ENCODE measurements at places on chromosomes 6 and 20. TPM values are rescaled to one million over a fixed set of nuclear protein-coding genes. Genes with fewer than 3 reads are reported as not detected.
A peak's percentile ranks its signal among the peaks of the same experiment; 100 is the strongest.

GRCh38 chr6:64504503-64504902 lies 868.9 kb downstream of the PHF3 start:
- H3K27ac ChIP-seq, result no peak overlapping the region
- no peaks in the 10 kb centered on the region for H3K36me3 ChIP-seq
- H3K4me1 ChIP-seq, result no peaks in the 10 kb centered on the region
- H3K4me3 ChIP-seq, result no peak overlapping the region

DNA sequence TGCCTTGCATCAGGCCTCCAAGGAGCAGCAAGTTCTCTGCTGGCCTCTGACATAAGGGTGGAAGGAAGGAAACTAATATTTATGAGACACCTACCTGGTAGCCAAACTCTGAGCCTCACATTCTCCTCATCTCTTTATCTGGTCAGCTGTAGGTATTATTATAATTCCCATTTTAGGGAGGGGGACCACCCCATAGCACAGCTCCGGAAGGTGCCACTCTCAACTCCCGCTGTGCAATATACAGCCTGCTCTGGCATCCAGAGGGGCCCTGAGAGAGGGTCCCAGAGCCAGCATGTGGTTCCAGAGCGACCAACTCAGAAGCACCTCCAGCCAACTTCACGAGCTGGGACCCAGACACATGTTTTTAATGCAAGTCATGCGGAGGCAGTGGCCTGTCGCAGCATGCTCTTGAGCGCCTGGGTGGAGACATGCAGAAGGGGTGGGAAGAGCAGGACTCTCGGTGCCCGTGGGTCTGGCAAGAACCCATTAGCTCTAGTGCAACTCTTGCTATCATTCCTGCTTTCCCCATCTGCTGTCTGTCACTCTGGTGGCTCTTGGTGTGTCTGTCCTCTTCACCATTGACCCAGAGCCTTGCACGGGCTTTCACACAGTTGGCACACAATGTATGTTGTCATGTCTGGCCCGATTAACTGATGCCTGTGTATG lies 15.0 kb upstream of the MYMX start:
- peaks cover 6% of the 10 kb centered on the region for H3K4me1 ChIP-seq
- H3K27ac ChIP-seq, result no peak overlapping the region
- DNase-seq, result no peak
- no peak overlapping the region for H3K4me3 ChIP-seq
- H3K27me3 ChIP-seq, result peaks cover 14% of the 10 kb centered on the region
- H3K36me3 ChIP-seq, result no peaks in the 10 kb centered on the region

- H3K4me3 ChIP-seq, result peak overlapping the region; percentile 46
- peaks cover 3% of the 10 kb centered on the region for H3K27me3 ChIP-seq
- peak overlapping the region; percentile 88 for H3K27ac ChIP-seq
- H3K36me3 ChIP-seq, result peaks cover 4% of the 10 kb centered on the region
- H3K4me1 ChIP-seq, result peaks cover 48% of the 10 kb centered on the region
- peak; percentile 57 for DNase-seq
Observed at GRCh38 chr6:149080511-149080910, 237.0 kb upstream of the TAB2 start.

- H3K27me3 ChIP-seq, result peaks cover 24% of the 10 kb centered on the region
- no peak overlapping the region for H3K27ac ChIP-seq
- H3K36me3 ChIP-seq, result no peaks in the 10 kb centered on the region
- no peaks in the 10 kb centered on the region for H3K4me1 ChIP-seq
- H3K4me3 ChIP-seq, result no peak overlapping the region
Observed at GRCh38 chr20:682123-682522, 6.5 kb upstream of the SCRT2 start.

GRCh38 chr6:161101517-161101916 lies 109.9 kb downstream of the MAP3K4 start:
- no peak for DNase-seq
- no peak overlapping the region for H3K4me3 ChIP-seq
- peaks cover 28% of the 10 kb centered on the region for H3K4me1 ChIP-seq
- H3K36me3 ChIP-seq, result peaks cover 34% of the 10 kb centered on the region
- no peaks in the 10 kb centered on the region for H3K27me3 ChIP-seq

DNA sequence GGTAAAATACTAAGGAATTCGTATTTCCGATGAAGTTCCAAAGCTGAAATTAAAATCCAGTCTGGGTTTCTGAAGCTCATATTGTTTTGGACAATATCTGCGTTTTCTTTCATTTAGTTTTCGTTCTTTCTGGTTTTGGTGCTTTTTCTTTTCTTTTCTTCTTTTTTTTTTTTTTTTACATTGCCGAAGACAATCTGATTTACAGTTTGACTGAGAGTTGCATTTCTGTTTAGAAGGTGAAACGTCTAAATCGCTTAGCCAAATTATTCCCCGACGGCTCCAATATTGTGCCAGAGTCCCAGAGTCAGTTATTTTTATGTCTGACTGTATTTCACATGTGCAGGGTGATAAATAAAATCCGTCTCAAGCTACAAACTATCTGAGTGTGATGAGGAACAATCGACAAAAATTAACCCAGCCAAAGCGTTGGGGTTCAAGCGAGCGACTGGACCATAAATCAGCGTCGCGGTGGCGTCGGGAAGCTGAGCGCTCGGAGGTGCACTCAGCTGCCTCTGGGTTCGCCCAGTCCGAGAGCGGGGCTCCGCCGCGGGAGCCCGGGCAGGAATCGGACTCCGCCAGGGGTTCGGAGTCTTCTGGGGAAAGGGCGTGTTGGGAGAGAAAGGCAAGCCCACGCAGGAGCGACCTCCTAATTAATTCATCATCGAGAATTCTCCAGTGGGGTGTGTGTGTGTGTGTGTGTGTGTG lies 8.2 kb upstream of the TBX18 start:
- no peaks in the 10 kb centered on the region for H3K36me3 ChIP-seq
- peaks cover 26% of the 10 kb centered on the region for H3K27me3 ChIP-seq
- H3K27ac ChIP-seq, result no peak overlapping the region
- peak overlapping the region; percentile 45 for H3K4me3 ChIP-seq
- peaks cover 48% of the 10 kb centered on the region for H3K4me1 ChIP-seq

MAK gene
- total RNA-seq, result not detected

TASP1 gene
- total RNA-seq, result 6.0 TPM

PACSIN1 gene
- not detected for total RNA-seq

PPP1R16B gene
- total RNA-seq, result not detected

DNA sequence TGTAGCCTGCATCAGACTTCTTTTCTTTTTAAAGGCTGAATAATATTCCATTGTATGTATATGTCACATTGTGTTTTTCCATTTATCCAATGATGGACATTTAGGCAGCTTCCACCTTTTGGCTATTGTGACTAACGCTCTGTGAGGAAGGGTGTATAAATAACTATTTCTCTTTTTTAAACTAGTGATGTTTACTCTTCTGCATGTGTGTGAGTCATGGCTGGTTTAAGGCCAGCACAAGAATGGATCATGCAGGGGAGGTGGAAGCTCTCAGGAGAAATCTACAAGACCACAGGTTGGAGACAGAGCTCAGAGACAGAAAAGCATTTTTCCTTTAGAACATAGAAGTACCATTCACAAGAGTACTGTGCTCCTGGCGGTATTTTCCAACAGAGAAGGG lies 307.2 kb downstream of the SOX4 start:
- no peaks in the 10 kb centered on the region for H3K36me3 ChIP-seq
- no peaks in the 10 kb centered on the region for H3K27me3 ChIP-seq
- peaks cover 27% of the 10 kb centered on the region for H3K4me1 ChIP-seq
- no peak overlapping the region for H3K4me3 ChIP-seq

- peak overlapping the region; percentile 93 for H3K27ac ChIP-seq
- no peaks in the 10 kb centered on the region for H3K27me3 ChIP-seq
Observed at GRCh38 chr6:148332088-148332487, 10.6 kb upstream of the SASH1 start.

- H3K36me3 ChIP-seq, result no peaks in the 10 kb centered on the region
- peaks cover 1% of the 10 kb centered on the region for H3K4me1 ChIP-seq
- H3K4me3 ChIP-seq, result no peak overlapping the region
- no peak overlapping the region for H3K27ac ChIP-seq
- DNase-seq, result no peak
- peaks cover 37% of the 10 kb centered on the region for H3K27me3 ChIP-seq
Observed at GRCh38 chr6:1042583-1043457, 269.1 kb upstream of the FOXQ1 start.

GRCh38 chr6:134938896-134939295 lies 11.0 kb downstream of the ALDH8A1 start:
- no peak overlapping the region for H3K27ac ChIP-seq
- H3K27me3 ChIP-seq, result peaks cover 2% of the 10 kb centered on the region
- peaks cover 44% of the 10 kb centered on the region for H3K4me1 ChIP-seq

- DNase-seq, result no peak
- H3K4me3 ChIP-seq, result no peak overlapping the region
- H3K27me3 ChIP-seq, result peaks cover 2% of the 10 kb centered on the region
- peaks cover 43% of the 10 kb centered on the region for H3K4me1 ChIP-seq
- H3K27ac ChIP-seq, result no peak overlapping the region
Observed at GRCh38 chr20:38145729-38146075, 19.4 kb downstream of the TGM2 start.

GRCh38 chr6:31357886-31358285 lies 907 bp upstream of the HLA-B start:
- H3K4me3 ChIP-seq, result peak overlapping the region; percentile 80
- DNase-seq, result no peak
- peaks cover 6% of the 10 kb centered on the region for H3K4me1 ChIP-seq
- H3K36me3 ChIP-seq, result no peaks in the 10 kb centered on the region
- no peak overlapping the region for H3K27ac ChIP-seq

BPIFB2 gene
- total RNA-seq, result not detected

CHRNA4 gene
- total RNA-seq, result not detected

GRCh38 chr6:149901444-149902140 lies 3.7 kb upstream of the RAET1E start:
- peaks cover 21% of the 10 kb centered on the region for H3K4me1 ChIP-seq
- peaks cover 9% of the 10 kb centered on the region for H3K27me3 ChIP-seq
- DNase-seq, result no peak
- H3K4me3 ChIP-seq, result no peak overlapping the region

- H3K4me3 ChIP-seq, result peak overlapping the region; percentile 65
- H3K4me1 ChIP-seq, result peaks cover 69% of the 10 kb centered on the region
- peak overlapping the region; percentile 98 for H3K27ac ChIP-seq
- H3K36me3 ChIP-seq, result peaks cover 17% of the 10 kb centered on the region
- peaks cover 4% of the 10 kb centered on the region for H3K27me3 ChIP-seq
- DNase-seq, result no peak
Observed at GRCh38 chr6:17904491-17905120, 82.8 kb downstream of the KIF13A start.

- no peak for DNase-seq
- H3K36me3 ChIP-seq, result peaks cover 23% of the 10 kb centered on the region
- peaks cover 38% of the 10 kb centered on the region for H3K4me1 ChIP-seq
Observed at GRCh38 chr6:12163149-12163548, 127.0 kb upstream of the EDN1 start.

GRCh38 chr6:15480525-15480924 lies 182.3 kb downstream of the DTNBP1 start:
- H3K27ac ChIP-seq, result no peak overlapping the region
- peaks cover 6% of the 10 kb centered on the region for H3K36me3 ChIP-seq
- H3K27me3 ChIP-seq, result no peaks in the 10 kb centered on the region
- no peak for DNase-seq

- peak; percentile 72 for DNase-seq
- no peaks in the 10 kb centered on the region for H3K27me3 ChIP-seq
- H3K36me3 ChIP-seq, result no peaks in the 10 kb centered on the region
Observed at GRCh38 chr6:148231572-148231971, 111.1 kb upstream of the SASH1 start.

DNA sequence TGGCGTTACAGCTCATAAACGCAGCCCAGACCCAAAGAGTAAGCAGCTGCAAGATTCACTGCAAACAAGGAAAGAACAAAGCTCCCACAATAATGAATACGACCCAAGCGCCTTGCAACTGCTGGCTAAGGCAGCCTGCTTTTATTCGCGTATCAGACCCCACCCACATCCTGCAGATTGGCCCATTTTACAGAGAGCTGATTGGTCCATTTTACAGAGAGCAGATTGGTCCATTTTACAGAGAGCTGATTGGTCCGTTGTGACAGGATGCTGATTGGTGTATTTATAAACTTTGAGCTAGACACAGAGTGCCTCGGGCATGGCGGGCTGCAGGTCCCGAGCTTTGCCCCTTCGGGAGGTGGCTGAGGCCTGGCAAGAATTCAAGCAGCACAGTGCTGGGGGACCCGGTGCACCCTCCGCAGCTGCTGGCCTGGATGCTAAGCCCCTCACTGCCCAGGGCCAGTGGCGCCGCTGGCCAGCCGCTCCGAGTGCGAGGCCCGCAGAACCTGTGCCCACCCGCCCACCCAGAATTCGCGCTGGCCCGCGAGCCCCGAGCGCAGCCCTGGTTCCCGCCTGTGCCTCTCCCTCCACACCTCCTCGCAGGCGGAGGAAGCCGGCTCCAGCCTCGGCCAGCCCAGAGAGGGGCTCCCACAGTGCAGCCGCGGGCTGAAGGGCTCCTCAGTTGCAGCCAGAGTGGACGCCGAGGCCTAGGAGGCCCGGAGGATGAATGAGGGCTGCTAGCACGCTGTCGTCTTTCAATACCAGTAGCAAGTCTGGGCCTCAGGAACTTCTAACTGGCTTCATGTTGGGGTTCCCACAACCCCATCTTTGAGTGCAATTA lies 11.2 kb upstream of the RPS10 start:
- no peak overlapping the region for H3K4me3 ChIP-seq
- no peak for DNase-seq
- H3K27ac ChIP-seq, result no peak overlapping the region
- H3K27me3 ChIP-seq, result peaks cover 12% of the 10 kb centered on the region
- H3K4me1 ChIP-seq, result no peaks in the 10 kb centered on the region

DNA sequence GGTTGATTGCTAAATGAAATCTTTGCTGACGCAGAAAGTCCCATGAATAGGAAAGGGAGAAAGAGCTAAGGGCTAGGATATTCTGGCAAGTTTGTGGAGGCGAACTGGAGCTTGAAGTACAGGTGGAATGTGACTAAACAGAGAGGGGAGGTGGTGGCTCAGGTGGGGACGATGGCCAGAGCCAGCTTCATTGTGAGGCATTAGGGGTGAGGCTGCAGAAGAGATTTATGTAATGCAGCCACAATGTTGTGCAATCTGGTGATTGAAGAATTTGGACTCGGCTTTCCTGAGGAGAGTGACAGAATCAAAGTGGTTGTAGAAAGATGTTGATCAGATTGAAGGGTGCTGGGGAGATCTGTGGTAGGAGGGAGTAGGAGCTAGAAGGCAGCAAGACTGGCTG lies 42.9 kb upstream of the SPACA1 start:
- H3K4me3 ChIP-seq, result no peak overlapping the region
- no peaks in the 10 kb centered on the region for H3K27me3 ChIP-seq
- peaks cover 12% of the 10 kb centered on the region for H3K4me1 ChIP-seq
- no peaks in the 10 kb centered on the region for H3K36me3 ChIP-seq

C6orf132 gene
- total RNA-seq, result 5.3 TPM

DNA sequence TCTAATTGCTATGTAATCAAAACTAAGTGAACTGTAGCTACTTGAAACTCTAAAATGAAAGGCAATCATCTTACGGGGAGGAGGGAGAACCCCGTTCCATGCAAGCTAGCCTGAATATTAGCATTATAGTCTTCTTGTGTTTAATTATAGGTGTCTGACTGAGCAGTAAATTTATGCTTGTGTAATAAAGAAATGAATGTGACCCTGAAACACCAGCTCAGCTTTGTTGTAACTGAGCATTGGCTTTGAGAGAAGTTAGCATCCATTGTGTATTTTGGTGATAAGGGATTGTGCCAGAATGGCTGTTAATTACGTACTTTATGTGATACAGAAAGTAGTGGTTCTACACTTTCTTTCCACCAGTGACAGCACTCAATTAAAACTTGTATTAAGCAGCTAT lies 86.9 kb downstream of the QKI start:
- no peak overlapping the region for H3K27ac ChIP-seq
- no peaks in the 10 kb centered on the region for H3K27me3 ChIP-seq
- peaks cover 44% of the 10 kb centered on the region for H3K36me3 ChIP-seq
- DNase-seq, result no peak
- H3K4me1 ChIP-seq, result peaks cover 14% of the 10 kb centered on the region
- no peak overlapping the region for H3K4me3 ChIP-seq

All from HFFc6 (cell line).